ENCODE measurements at places on chromosomes 5 and 9.

GRCh38 chr9:127308652-127309434 is 44.3 kb downstream of the GARNL3 start:
- no peak for DNase-seq

- no peak for DNase-seq
These were observed 7.1 kb downstream of the MAT2B start for GRCh38 chr5:163512526-163512925.

GRCh38 chr5:26482810-26483375 is 555.5 kb downstream of the CDH9 start:
- DNase-seq = peak; percentile 66

- peak; percentile 62 for DNase-seq
These were observed 24.7 kb downstream of the ZBTB34 start for GRCh38 chr9:126885131-126885641.
